NCI-H524 (cell line): ENCODE measurements at places on chromosomes 6 and 20.

GRCh38 chr6:4636881-4637224 lies 139.4 kb upstream of the CDYL start:
- no peak for DNase-seq

- no peak for DNase-seq
Observed at GRCh38 chr6:157831424-157832249, 8.6 kb downstream of the SNX9 start.

DNA sequence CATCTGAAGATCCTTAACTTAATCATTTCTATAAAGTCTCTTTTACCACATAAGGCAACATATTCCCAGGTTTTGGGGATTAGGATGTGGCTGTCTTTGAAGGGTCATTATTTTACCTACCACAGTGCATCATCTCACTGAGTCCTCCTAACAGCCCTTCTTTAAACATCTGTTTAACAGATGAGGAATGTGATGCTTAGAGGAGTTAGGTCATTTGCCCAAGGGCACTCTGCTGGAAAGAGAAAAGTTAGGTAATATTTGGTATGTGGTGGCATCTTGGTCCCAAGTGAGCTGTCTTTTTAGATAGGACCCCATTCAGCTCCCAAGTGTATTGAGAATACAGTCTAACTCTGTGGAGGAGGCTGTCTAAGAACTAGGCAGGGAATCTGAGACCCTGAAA lies 11.0 kb downstream of the MMP24 start:
- peak; percentile 25 for DNase-seq

DNA sequence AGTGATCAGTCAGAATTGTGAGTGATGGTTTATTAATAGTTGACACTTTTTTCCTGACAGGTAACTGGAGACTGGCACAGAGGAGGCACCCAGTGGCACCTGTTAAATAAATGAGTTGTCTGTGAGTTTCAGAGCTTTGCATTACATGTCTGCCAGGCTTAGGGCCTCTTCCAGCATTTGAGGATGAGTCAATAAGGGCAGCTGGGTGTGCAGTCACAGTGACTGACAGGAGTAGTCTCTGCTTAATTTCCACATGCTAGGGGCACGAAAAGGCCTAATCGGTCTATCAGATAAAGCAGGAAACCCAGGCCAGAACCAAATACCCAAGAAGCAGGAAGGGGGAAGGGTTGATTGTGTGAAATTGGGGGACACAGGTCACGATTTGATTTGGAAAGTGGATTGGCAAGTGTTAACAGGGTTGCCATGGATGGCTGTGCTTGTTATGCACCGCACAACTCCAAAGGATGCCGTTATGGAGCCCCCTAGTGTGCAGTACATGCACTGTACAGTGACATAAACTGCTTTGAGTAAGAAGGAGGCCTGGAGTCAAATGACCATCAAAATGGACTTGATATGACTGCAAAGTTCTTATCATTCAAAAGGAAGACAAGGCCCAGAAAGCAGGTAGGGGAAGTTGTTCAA lies 111.9 kb upstream of the GGTLC1 start:
- DNase-seq, result peak; percentile 60

GRCh38 chr20:52789716-52790115 lies 182.4 kb upstream of the TSHZ2 start:
- DNase-seq, result no peak

DNA sequence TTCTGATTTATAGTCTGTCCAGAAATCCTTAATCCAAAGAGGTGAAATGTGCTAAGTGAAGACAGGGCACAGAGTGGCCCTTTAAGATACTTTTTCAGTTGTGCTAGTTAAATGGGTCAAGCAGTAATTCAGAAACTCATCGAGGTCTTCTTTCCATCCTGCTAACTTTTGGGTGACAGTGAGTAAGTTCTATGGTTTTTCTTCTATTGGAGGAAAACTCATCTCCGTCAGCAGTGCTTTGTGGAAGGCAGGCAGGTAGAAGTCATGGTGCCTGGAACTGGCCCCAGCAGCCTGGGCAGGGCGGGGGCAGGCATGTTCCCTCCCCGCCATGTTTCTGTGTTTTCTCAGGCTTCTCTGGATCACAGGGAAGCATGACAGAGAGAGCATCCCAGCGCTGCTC lies 66.5 kb upstream of the SCP2D1 start:
- no peak for DNase-seq

- DNase-seq, result no peak
Observed at GRCh38 chr6:112320561-112321318, 26.4 kb upstream of the RFPL4B start.

DNA sequence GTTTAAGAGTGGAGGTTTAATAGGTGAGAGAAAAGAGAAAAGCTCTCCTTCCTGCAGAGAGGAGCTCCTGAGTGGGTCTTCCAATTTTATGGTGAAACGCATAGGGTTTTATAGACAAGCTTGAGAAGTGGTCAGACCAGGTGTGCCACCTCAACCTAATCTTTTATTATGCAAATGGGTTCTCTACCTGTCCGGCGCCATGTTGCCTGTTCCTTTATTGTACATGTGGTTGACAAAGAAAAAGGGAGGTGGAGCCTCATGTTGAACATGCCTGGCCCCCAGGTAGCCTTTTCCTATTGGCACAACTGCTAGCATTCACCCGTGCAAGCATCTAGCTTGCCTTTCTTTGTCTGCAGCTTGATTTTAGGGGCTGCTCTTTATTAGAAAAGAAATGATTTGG lies 115.9 kb upstream of the F13A1 start:
- no peak for DNase-seq

DNA sequence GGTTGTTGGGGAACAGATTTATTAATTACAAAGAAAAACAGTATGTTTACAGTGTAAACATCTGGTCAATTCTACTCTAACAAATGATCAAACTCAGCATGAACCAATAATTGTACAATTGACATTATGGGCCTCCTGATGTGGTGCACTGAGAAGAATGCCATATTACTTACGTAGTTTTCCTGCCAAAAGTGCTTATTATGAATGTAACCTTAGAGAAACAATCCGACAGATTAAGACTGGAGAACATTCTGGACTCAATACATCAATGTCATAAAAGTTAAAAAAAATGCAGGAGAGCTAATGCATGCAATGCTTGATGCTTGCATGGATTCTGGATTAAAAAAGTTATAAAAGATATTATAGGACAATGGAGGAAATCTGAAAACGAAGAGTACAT lies 69.0 kb downstream of the LYRM4 start:
- DNase-seq, result no peak

DNA sequence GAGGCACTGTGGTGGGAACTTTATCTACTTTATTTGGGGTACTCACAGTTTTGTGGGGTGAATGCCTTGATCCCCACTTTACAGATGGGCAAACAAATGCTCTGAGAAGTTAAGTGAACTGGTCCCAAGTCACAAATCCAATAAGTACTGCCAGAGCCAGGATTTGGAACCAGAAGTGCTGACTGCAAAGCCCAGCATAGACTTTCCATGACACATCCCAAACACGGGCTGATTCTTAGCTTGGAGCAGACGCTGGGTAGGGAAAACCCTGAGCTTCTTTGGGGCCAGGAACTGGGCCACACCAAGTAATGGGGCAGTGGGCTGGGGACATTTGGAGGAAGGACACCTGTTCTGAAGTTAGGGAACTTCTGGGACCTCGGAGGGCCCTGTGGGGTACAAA lies 20.3 kb downstream of the RIN2 start:
- no peak for DNase-seq

DNA sequence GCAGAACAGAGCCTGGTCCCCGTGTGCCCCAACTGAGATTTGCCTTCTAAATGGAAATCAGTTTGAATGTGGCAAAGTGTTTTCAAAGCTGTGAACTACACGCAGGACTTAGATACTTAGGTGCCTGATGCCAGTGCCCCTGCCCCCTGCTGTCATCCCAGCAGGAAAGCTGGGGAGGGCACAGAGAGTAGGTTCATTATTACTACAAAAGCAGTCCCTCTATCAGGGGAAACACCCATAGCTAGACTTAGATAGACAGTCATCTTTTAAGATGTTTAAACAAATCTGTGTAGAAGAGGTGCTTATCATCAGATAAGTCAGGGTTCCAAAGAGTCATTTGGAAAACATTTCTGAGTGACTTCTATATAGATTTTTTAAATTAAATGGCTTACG lies 155.0 kb upstream of the SNX9 start:
- DNase-seq, result no peak

DNA sequence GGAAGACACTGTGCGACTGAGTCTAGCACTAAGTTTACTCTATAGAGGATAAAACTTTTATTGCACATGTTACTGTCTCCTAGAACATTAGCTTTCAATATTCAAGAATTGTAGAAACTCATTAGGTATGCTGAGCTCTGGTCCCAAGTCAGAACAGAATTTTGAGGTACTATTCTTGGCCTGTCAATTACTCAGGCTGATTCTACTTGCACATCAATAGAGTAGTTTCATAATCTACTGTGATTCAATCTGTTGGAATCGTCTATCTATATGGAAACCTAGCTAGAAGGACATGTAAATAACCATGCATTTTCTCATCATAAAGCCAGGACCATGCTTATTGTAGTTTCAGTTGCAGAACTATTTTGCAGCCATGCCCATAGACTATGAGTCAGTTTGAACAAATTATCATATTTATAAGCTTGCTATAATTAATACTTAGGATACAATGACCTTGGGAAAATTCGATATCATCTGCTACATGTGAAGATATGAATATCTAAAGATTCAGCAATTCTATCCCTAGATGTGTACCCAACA lies 41.6 kb downstream of the FLRT3 start:
- no peak for DNase-seq

DNA sequence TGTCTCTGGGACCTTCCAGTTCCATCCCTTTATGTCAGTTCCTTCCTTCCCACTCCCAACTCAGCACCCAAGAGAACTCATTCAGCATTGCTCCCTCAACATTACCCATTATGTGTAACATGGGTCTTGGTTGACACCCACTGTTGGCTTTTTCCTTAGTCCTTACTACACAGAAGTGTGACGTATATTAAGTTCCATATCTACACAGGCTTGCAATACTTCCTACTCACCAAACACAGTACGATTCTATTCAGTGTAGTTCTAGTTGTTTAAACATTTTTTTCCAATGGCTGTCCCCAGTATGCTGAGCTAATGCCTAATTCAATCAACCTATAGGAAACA lies 37.7 kb downstream of the ARHGAP18 start:
- DNase-seq, result no peak

GRCh38 chr6:45718871-45719270 lies 296.8 kb downstream of the CLIC5 start:
- no peak for DNase-seq

DNA sequence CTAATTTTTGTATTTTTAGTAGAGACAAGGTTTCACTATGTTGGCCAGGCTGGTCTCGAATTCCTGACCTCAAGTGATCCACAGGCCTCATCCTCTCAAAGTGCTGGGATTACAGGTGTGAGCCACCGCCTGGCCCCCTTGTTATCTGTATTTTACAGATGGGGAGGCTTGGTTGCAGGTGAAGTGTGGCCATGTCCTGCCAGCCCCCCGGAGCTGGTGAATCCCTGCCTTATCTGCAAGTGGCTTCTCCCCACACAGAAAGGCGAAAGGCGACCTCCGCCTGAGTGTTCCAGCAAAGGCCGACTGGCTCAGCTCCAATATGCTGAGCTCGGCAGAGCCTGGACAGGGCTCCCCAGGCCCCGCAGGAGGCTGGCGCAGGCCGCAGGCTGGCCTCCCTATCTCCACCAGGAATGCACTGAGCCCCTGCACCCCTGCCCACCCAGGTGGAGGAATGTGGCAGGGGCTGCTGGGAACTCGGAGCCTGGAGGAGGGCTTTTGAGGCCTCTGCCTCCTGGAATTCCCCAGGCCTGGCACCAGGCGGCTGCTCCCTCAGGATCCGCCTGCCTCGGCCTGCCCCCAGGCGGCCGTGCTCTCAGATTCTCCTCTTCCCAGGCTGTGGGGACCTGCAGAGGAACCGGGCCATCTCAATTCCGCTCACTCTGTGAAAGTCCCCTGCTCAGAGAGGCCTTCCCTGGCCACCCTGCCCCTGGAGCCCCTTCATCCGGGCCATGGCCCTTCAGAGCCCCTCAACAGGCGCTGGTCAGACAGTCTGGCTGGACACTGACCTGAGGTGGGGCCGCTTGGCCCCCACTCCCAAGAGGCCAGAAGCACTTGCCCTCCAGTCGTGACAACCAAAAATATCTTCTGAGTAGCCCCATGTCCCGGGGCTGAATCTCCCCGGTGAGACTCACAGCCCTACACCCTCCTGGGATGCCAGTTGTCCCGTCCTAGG lies 9.3 kb upstream of the LAMA5 start:
- no peak for DNase-seq

GRCh38 chr6:34514593-34515472 lies 41.3 kb downstream of the SPDEF start:
- peak; percentile 57 for DNase-seq

DNA sequence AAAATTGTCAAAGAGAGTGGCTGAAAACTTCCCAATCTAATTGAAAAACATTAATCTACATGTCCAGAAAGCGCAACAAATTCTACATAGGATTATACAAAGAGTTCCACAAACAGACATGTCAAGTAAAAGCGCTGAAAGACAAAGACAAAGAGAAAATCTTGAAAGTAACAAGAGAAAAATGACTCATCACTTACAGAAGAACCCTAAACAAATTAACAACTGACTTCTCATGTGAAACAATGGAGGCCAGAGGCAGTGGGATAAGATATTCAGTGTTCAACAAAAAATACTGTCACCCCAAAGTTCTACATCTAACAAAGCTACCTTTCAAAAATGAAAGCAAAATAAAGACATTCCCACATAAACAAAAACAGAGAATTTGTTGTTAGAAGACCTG lies 2.0 kb upstream of the POM121L2 start:
- no peak for DNase-seq

DNA sequence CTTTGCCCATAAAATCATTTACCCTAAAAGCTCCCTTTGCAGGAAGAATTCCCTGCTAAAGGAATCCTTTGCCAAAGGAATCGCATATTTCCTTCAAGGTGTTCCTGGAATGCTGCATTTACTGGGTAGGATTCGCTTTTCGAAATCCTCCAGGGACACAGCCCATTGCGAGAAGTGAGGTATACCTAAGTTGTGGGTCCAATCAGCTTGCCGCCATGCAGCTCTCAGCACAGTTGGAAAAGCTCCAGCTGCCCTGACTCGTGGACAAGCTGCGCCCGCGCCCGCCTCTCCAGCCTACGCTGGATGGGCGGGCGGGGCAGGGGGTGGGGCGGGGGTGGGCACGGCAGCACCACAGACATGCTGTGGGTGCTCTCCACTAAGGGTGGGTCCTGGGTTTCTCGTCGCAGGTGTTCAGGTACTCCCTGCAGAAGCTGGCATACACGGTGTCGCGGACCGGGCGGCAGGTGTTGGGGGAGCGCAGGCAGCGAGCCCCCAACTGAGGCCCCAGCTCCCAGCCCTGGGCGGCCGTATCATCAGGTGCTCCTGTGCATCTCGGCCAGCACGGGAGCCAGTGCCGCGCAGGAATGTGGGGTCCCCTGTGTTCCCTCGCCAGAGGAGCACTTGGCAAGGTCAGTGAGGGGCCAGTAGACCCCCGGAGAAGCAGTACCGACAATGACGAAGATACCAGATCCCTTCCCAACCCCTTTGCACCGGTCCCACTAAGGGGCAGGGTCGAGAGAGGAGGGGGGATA lies 1.4 kb downstream of the NNAT start:
- DNase-seq, result no peak

DNA sequence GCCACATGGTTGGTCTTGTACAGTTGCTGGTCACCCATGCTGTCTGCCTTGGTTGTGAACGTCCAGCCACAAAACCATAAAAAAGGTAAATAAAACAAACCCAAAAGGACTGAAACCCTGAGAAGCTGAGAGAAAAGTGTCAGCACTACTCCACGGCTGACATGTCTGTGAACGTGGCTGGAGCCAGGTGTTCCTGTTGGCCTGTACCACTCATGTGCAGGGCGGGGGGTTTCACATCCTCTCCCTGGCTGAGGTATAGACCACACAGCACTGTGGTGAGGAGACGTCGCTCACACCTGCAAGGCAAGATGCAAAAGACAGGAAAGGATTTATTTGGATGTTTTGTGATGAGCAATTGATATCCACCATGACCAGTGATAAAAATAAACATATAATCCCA lies 51.9 kb upstream of the MRPS10 start:
- no peak for DNase-seq
